ENCODE measurements at places on chromosomes 4 and X. TPM values are rescaled to one million over a fixed set of nuclear protein-coding genes. Genes with fewer than 3 reads are reported as not detected.

Gene VCX
- total RNA-seq = not detected

Gene GRPEL1
- total RNA-seq = 50.3 TPM

Gene IRS4
- not detected for total RNA-seq

Gene ADH1B
- not detected for total RNA-seq

Gene USP51
- total RNA-seq = 1.5 TPM

Gene PAGE5
- not detected for total RNA-seq

Gene KLKB1
- not detected for total RNA-seq

Gene GPC3
- total RNA-seq = not detected

Gene GABRG1
- not detected for total RNA-seq

Gene UCHL1
- total RNA-seq = 768 TPM

Gene TRIM61
- total RNA-seq = not detected

Gene GSPT2
- total RNA-seq = 9.7 TPM

Gene PLAC1
- total RNA-seq = 1.6 TPM

Gene MAP9
- total RNA-seq = 0.40 TPM

Gene P2RY10
- total RNA-seq = not detected

Gene CDKL2
- total RNA-seq = 0.65 TPM

Gene RUFY3
- 45.9 TPM for total RNA-seq

Gene SPATA4
- under 0.01 TPM for total RNA-seq

Gene ZDHHC15
- 0.14 TPM for total RNA-seq

Gene TMEM156
- total RNA-seq = 1.0 TPM

Gene WAS
- 0.07 TPM for total RNA-seq

Gene IL13RA1
- total RNA-seq = 57.3 TPM

Gene PCDH10
- 71.9 TPM for total RNA-seq

Gene EBP
- total RNA-seq = 89.1 TPM

Gene EGFL6
- total RNA-seq = not detected

Gene COL25A1
- 7.8 TPM for total RNA-seq

Gene MPP1
- 23.0 TPM for total RNA-seq

Gene NAP1L3
- total RNA-seq = 1.2 TPM

Gene SUPT20HL1
- total RNA-seq = not detected

Gene C4orf17
- not detected for total RNA-seq

Gene TBC1D9
- total RNA-seq = 60.4 TPM

Gene SLC7A11
- total RNA-seq = 242 TPM

Gene SSX1
- not detected for total RNA-seq

Gene GAGE12F
- not detected for total RNA-seq

Gene USP53
- total RNA-seq = 162 TPM

Gene DMRTC1B
- total RNA-seq = not detected

Gene C4orf51
- total RNA-seq = not detected
